ENCODE measurements at places on chromosomes 4 and X. TPM values are rescaled to one million over a fixed set of nuclear protein-coding genes. Genes with fewer than 3 reads are reported as not detected.

GYG2 gene
- total RNA-seq, result 10.5 TPM

GNL3L gene
- 35.3 TPM for total RNA-seq

ASMT gene
- 1.2 TPM for total RNA-seq

XPNPEP2 gene
- 2.7 TPM for total RNA-seq

GAGE13 gene
- total RNA-seq, result not detected

FGFBP2 gene
- not detected for total RNA-seq
